ENCODE measurements at places on chromosomes 2 and 18.

DNA sequence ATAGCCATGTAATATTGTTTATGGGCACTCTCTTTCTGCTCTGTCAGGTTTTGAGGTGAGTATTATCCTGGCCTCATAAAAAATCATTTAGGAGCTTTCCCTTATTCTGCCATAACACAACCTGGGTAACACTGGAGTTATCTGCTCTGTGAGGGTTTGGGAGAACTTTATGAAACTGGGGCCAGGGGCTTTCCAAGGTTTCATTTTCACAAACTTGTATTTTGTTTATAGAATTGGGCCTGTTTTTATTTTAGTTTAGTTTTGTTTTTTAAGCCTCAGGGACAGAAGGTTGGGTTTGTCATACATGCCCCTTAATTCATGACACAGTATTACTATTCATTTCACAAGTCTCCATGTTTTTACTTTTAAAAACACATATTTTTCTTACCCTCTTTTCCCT, 83.5 kb downstream of the IRS1 start:
- peak overlapping the region; percentile 43 for H3K27ac ChIP-seq
- no peaks in the 10 kb centered on the region for H3K36me3 ChIP-seq

DNA sequence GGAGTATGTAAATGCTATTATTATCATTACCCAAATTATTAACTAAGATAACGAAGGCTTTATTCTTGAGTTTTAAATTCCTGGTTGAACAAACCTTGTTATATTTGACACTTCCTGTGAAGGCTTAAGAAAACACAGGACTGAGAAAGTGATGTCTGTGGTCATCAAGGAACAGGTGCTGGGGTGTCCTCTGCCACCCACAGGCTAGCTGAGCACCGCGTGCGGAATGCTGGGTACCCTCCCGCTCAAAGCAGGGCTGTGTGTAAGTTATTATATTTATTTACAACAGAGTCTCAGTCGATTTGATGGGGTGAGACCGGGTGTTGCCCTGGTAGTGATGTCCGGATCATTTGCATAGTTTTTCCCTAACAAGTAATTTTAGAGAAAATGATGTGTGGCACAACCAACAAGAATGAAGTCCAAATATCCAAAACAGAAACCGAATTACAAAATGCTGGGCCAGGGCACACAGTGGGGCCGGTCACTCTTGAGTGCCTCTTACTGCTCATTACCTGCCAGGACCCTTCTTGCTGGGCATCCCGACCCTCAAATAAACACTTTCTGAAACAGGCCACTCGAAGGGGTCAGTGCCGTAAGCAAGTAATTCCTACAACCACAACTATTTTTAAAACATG, 49.2 kb downstream of the TMEM18 start:
- H3K27ac ChIP-seq, result no peak overlapping the region
- peaks cover 9% of the 10 kb centered on the region for H3K36me3 ChIP-seq
- H3K27me3 ChIP-seq, result peaks cover 14% of the 10 kb centered on the region
- DNase-seq, result no peak

- peaks cover 6% of the 10 kb centered on the region for H3K4me1 ChIP-seq
- no peak overlapping the region for H3K4me3 ChIP-seq
- DNase-seq, result no peak
- no peak overlapping the region for H3K27ac ChIP-seq
- H3K27me3 ChIP-seq, result no peaks in the 10 kb centered on the region
Measured at GRCh38 chr2:160167089-160167740, 32.9 kb downstream of the ITGB6 start.

GRCh38 chr2:191968120-191968519, 121.2 kb upstream of the CAVIN2 start:
- H3K27ac ChIP-seq, result no peak overlapping the region
- no peaks in the 10 kb centered on the region for H3K27me3 ChIP-seq
- H3K4me1 ChIP-seq, result peaks cover 15% of the 10 kb centered on the region
- DNase-seq, result no peak

DNA sequence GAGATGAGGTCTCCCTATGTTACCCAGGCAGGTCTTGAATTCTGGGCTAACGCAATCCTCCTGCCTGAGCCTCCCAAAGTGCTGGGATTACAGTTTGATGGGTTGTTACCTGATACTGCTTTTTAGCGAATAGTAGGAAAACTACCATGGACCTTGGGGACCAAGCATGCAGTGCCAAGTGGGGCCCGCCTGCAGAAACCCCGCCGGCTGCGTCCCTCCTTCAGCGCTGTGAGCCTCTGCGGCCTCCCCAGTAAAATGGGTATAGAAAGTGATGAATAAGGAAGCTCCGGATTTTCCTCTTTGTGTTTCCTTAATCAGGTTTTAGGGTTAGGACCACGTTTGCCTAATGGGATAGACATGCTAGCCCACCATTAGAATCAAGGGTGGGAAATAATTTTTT, 30.4 kb downstream of the RAMP1 start:
- peaks cover 76% of the 10 kb centered on the region for H3K4me1 ChIP-seq
- no peak for DNase-seq
- H3K4me3 ChIP-seq, result no peak overlapping the region
- no peaks in the 10 kb centered on the region for H3K27me3 ChIP-seq

DNA sequence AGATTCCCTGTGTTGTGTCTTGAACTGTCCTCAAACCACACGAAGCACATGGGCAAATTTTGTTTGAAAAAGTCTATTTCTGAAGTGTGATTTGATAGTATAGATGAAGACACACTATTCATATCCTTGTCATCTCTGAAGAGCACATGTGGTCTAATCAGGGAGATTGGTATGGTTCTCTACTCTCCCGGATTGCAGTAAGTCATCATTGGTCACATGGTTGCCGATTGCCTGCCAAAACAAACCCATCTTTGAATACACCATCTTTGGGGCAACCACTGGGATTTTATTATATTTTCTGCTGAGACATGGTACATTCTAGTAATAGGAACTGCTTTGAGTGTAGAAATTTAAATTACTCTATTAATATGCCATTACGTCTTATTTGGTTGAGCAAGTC, 186.9 kb downstream of the MYO1B start:
- DNase-seq, result no peak
- H3K4me3 ChIP-seq, result no peak overlapping the region
- peaks cover 6% of the 10 kb centered on the region for H3K4me1 ChIP-seq
- H3K27me3 ChIP-seq, result no peaks in the 10 kb centered on the region
- H3K36me3 ChIP-seq, result peaks cover under 1% of the 10 kb centered on the region
- H3K27ac ChIP-seq, result no peak overlapping the region

GRCh38 chr2:158079672-158080071, 22.0 kb upstream of the UPP2 start:
- peaks cover 22% of the 10 kb centered on the region for H3K27me3 ChIP-seq
- no peaks in the 10 kb centered on the region for H3K36me3 ChIP-seq
- H3K4me1 ChIP-seq, result no peaks in the 10 kb centered on the region
- DNase-seq, result no peak
- H3K4me3 ChIP-seq, result no peak overlapping the region
